ENCODE measurements at places on chromosomes 4 and X.

DNA sequence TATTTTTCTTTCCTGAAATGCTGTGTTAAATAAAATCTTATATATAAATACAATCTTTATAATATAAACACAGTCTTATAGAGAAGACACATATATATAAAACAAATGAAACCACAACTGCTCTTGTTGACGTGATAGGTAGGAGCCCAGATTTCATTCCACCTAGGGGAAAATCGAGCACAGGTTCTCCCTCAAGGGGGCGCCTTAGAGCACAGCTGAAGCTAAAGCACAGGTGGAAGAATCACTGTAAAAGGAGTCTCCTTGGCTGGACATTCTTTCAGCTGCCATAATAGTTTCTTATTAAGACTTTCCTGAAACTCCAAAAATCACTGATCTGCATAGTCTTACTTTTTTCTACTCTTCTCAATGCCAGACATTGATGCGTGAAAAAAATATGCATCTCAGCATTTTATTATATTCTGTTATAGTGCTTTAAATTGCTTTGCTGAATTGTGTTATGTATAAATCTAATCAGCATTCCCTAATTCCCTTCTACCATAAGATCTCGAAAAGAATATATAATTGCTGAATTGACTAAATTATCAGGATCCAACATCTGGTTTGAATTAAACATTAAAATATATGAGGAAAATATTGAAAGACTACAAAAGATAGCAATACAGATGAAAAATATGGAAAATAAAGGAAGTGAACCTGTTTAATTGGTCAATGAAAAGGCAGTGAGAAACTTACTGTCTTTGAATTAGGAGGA, 25.5 kb upstream of the RXFP1 start:
- DNase-seq = peak; percentile 58

- DNase-seq = no peak
Measured at GRCh38 chr4:7777017-7777710, 162.5 kb downstream of the AFAP1 start.

- DNase-seq = peak; percentile 78
Measured at GRCh38 chrX:150062292-150063137, 124.2 kb upstream of the EOLA2 start.

GRCh38 chr4:84879651-84880200, 86.8 kb downstream of the WDFY3 start:
- DNase-seq = peak; percentile 7
